H9 (cell line): ENCODE measurements at places on chromosomes 6 and 20. TPM values are rescaled to one million over a fixed set of nuclear protein-coding genes. Genes with fewer than 3 reads are reported as not detected.

The NFATC2 gene
- total RNA-seq: 0.57 and 0.61 TPM in 2 replicates

The LY86 gene
- not detected in 2 replicates for total RNA-seq

The CDKAL1 gene
- total RNA-seq: 21.6 and 23.0 TPM in 2 replicates

The TAF11 gene
- total RNA-seq: 49.4 and 49.9 TPM in 2 replicates

The WFDC10B gene
- not detected in 2 replicates for total RNA-seq

The KHDC1L gene
- total RNA-seq: 0.37 TPM in 1 of 2 replicates, not detected in the other
